ENCODE measurements at places on chromosomes 16 and 17.

- no peak overlapping the region for H3K4me3 ChIP-seq
- no peaks in the 10 kb centered on the region for H3K36me3 ChIP-seq
- DNase-seq, result peak; percentile 49
- no peak overlapping the region for H3K27ac ChIP-seq
- H3K4me1 ChIP-seq, result peaks cover 35% of the 10 kb centered on the region
- no peaks in the 10 kb centered on the region for H3K27me3 ChIP-seq
Observed at GRCh38 chr17:75647061-75647460, 13.8 kb downstream of the SMIM5 start.

GRCh38 chr17:57858838-57859237 is 9.0 kb upstream of the MRPS23 start:
- DNase-seq, result peak; percentile 79
- no peaks in the 10 kb centered on the region for H3K27me3 ChIP-seq
- no peak overlapping the region for H3K4me3 ChIP-seq
- H3K4me1 ChIP-seq, result peaks cover 47% of the 10 kb centered on the region
- no peak overlapping the region for H3K27ac ChIP-seq
- H3K36me3 ChIP-seq, result no peaks in the 10 kb centered on the region

- H3K4me3 ChIP-seq, result no peak overlapping the region
Observed at GRCh38 chr17:19278729-19279128, 41.6 kb downstream of the EPN2 start.

GRCh38 chr17:386141-386876 is 33.7 kb upstream of the RPH3AL start:
- peak overlapping the region; percentile 53 for H3K27ac ChIP-seq
- no peak for DNase-seq
- H3K4me3 ChIP-seq, result peak overlapping the region; percentile 54
- no peaks in the 10 kb centered on the region for H3K27me3 ChIP-seq
- H3K36me3 ChIP-seq, result no peaks in the 10 kb centered on the region
- peaks cover 9% of the 10 kb centered on the region for H3K4me1 ChIP-seq

- H3K4me1 ChIP-seq, result peaks cover 1% of the 10 kb centered on the region
- no peak overlapping the region for H3K4me3 ChIP-seq
- H3K27me3 ChIP-seq, result no peaks in the 10 kb centered on the region
- no peak for DNase-seq
- H3K27ac ChIP-seq, result no peak overlapping the region
Observed at GRCh38 chr16:78286065-78286464, 186.6 kb downstream of the WWOX start.

DNA sequence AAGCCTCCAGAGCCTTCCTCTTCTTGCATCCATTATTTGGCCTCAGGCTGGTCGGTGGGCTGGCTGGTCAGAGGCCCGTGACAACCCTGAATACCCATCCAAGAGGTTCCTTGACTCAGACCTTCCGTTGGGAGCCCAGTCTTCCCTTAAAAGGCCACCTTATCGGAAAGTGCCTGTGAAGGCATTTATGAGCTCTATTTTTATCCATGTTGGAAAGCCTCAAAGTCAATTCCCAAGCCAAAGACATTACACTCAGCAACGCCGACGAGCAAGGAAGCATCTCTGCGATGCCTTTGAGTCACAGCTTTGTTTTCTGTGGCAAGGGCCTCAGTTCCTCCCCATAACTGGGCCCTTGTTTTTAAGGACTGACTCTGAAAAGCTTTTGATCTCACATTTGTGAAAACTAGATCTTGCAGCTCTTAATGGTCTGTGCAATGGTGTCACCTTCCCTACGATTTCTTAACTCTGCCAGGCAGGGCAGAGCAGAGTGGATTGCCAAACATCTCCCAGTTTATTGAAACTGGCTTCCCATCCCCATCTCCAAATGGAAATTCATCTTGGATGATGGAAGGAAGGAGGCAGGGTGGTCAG is 13.3 kb upstream of the SPOP start:
- H3K27ac ChIP-seq, result peak overlapping the region; percentile 84
- no peaks in the 10 kb centered on the region for H3K27me3 ChIP-seq
- peaks cover 27% of the 10 kb centered on the region for H3K4me1 ChIP-seq
- H3K36me3 ChIP-seq, result no peaks in the 10 kb centered on the region
- H3K4me3 ChIP-seq, result peak overlapping the region; percentile 20

DNA sequence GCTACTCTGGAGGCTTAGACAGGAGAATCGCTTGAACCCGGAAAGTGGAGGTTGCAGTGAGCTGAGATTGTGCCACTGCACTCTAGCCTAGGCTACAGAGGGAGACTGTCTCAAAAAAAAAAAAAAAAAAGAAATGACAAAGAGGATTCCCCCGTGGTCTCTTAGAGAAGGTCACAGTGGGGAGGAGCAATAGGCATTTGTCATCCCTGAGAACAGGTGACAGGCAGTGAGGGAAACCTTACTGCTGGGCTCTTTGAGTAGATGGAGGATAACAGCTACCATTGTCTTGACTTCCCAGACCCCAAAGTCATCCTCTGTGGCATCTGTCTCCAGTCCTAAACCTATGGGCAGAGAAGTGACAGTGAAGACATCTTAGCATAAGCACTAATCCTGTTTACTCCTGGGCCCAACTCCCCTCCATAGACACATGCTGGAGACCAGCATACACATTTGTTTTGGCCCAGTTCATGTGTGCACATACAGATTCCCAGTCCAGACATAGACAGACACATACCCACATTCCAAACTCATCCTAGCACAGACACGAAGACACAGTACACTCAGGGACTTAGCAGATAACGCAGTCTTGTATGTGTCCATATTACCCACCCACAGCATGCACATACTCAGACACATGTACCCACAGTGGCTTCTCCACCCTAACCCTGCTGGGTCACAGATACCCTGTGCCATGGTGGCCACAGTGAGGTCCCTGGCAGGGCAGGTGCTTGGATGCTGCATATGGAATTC is 2.7 kb downstream of the ESRP2 start:
- H3K4me3 ChIP-seq, result no peak overlapping the region
- H3K27ac ChIP-seq, result no peak overlapping the region
- no peaks in the 10 kb centered on the region for H3K27me3 ChIP-seq
- no peak for DNase-seq

- H3K36me3 ChIP-seq, result no peaks in the 10 kb centered on the region
- no peaks in the 10 kb centered on the region for H3K27me3 ChIP-seq
- no peak for DNase-seq
- peaks cover 18% of the 10 kb centered on the region for H3K4me1 ChIP-seq
Observed at GRCh38 chr17:81733507-81734404, 21.7 kb downstream of the SLC25A10 start.

DNA sequence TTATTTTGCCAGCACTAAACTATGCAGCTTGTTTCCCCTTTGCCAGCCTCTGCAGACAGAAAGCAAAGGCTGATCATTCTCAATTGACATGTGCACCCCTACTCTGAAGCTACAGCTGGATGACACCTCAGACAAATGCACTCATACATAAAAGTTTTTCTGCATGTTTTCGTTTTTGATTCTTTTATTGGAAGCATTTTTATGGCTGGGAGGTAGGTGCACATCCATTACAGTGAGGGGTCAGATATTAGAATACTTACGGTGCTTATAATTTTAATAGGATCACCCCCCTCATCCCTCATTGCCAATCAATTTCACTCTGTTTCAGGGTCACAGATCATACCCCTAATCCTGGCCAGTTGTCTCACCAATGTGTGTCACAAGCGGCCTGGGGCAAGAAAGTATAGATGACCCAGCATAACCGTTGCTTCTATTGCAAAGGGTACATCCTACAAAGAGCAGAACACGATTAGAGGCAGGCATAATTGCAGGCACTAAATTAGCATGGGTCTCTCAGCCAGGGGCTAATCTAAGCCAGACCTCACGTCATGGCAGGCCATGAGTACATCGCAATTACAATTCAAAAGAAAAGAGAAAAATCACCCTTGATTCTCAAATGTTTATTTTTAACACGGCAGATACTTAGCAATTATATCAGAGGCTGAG is 89.5 kb upstream of the SOX9 start:
- no peaks in the 10 kb centered on the region for H3K27me3 ChIP-seq
- H3K27ac ChIP-seq, result no peak overlapping the region
- H3K4me1 ChIP-seq, result peaks cover 19% of the 10 kb centered on the region

DNA sequence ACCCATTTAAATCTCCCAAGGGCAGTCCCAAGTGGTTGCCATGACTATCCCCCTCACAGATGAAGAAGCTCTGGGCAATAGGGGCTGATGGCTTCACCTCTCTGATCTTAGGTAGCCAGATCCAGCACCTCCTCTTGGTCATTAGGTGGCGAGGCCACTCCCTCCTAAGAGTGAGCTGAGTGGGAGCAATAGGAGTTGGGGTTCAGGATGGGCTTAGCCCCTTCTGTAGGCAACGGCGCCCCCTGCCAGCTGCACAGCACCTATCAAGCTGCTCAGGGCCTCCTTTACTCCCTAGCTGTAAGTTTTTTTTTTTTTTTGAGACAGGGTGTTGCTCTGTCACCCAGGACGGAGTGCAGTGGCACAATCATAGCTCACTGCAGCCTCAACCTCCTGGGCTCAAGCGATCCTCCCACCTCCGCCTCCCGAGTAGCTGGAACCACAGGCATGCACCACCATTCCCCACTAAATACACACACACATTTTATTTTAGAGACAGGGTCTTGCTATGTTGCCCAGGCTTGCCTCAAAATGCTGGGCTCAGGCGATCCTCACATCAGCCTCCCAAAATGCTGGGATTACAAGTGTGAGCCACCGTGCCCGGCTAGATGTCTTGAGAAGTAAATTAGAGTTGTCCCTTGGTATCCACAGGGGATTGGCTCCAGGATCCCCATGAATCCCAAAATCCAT is 3.5 kb upstream of the RRAD start:
- no peaks in the 10 kb centered on the region for H3K36me3 ChIP-seq
- peaks cover 25% of the 10 kb centered on the region for H3K4me1 ChIP-seq
- no peak for DNase-seq

DNA sequence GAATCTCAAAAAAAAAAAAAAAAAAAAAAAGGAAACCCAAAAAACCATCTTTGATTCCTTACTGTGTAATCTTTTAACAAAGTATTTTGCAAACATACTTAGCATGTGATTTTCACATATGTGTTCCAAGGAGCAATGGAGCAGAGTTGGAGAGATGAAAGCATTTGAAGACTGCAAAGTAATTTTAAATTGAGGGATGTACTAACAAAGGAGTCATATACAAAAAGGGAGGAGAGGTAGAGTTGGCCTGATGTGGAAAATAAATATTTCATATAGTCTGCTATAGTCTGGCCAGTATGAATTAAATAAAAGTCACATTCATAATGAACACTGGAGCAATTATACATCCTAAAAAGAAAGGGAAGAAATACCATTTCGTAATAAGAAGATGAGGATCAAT is 265.8 kb upstream of the TBX2 start:
- no peak for DNase-seq
- no peaks in the 10 kb centered on the region for H3K36me3 ChIP-seq
- H3K4me3 ChIP-seq, result no peak overlapping the region
- peaks cover 9% of the 10 kb centered on the region for H3K4me1 ChIP-seq
- no peaks in the 10 kb centered on the region for H3K27me3 ChIP-seq

- no peak for DNase-seq
- no peaks in the 10 kb centered on the region for H3K4me1 ChIP-seq
- H3K4me3 ChIP-seq, result no peak overlapping the region
Observed at GRCh38 chr17:79231766-79232287, 157.2 kb downstream of the ENGASE start.
